ENCODE measurements at places on chromosomes 6 and 20.

DNA sequence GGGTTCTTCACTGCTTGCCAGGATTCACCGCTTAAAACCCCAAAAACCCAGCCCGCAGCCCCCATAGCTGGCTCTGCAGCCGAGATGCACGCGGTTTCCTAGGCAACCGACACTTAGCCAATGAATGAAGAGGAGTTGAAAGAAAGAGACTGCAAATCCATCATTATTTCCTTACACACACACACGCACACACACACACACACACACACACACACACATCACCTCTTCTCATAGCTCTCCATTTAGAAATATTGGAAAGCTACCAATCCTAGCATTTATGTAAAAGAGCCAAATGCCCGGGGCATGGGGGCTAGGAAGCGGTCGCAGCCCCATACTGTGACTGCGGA is 3.4 kb upstream of the TUBB2B start:
- no peak for DNase-seq

- no peak for DNase-seq
Observed at GRCh38 chr6:155181498-155181897, 82.3 kb upstream of the CLDN20 start.

DNA sequence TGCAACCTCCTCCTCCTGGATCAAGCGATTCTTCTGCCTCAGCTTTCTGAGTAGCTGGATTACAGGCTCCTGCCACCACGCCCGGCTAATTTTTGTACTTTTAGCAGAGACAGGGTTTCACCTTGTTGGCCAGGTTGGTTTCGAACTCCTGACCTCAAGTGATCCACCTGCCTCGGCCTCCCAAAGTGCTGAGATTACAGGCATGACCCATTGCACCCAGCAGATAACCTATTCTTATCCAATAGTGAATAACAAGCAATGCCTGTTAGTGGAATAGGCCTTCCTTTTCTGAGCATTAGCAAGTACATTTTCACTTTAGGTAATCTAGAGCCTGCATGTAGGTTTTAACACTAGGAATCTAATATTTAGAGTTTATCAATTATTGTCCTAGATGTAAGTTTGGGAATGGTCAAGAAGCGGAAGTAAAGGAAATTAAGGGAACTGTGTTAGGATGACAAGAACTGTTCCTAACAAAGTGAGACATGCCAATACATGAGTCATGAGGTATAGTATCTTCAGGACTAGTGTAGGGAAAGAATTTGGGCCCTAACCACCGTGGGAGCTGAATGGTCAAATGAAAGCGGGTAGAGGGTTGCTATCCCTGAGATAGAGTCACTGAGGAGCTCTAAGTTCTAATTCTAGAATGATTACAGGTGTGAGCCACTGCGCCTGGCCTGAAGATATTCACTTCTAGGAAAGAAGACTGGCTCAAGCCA is 15.0 kb downstream of the BLTP3A start:
- DNase-seq = no peak

GRCh38 chr6:146642921-146643320 is 44.1 kb downstream of the ADGB start:
- DNase-seq = no peak

DNA sequence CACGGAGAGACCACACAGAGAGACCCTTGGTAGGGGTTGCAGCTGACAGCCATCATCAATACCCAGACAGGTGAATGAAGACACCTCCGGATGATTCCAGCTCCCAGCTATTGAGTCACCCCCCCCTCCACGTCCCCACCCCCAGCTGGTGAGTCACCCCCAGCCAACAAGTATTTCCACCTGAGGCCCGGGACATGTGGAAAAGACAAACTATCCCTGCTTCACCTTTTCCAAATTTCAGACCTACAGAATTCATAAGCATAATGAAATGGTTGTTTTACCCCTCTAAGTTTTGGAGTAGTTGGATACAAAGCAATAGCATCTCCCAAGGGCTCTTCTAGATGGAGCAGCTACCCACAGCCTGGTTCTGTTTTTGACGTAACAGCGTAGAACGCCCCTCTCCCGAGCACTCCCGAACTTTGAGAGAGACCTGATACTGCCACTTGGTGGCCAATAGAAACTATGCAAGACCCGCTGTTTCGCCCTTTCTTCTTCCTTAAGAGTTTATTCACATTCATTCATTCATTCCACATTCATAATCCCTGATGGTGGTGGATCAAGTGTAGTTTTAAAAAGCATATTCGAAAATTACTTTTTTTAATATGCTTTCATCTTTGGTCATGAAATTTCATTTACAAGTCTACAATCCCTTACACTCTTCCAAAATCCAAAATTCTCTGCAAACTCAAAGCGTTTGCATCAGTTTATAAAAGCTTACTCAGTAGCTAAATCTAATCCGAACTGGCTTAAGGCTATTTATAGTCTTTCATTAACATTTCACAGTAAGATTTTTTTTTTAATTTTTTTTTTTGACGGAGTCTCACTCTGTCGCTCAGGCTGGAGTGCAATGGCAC is 15.1 kb upstream of the PPP1R16B start:
- DNase-seq = no peak

GRCh38 chr6:155177363-155177961 is 86.4 kb upstream of the CLDN20 start:
- DNase-seq = no peak

Measured in T-helper 9 cell (primary cell).